ENCODE measurements at places on chromosomes 5 and 9.

GRCh38 chr9:101463397-101463796, 27.8 kb upstream of the ALDOB start:
- no peak for DNase-seq

- no peak for DNase-seq
Observed at GRCh38 chr9:95055851-95056551, 261.5 kb downstream of the FANCC start.

DNA sequence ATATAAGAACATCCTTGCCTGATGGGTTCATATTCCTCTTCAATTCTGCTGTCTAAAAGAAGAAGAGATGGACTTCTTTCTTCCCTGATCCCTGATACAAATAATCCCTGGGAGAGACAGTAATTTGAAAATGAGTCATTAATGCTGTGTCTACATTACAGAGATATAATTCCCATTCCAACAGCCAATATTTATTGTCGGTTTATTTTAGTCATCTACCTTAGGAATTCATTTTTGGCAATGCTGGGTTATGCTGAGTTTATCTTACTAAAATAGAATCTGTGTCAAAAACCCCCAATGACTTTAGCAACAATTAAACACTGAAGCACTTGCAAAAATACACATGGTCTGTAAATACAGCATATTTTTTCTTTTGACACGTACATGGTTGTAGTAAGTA, 23.9 kb downstream of the ZNF474 start:
- no peak for DNase-seq

DNA sequence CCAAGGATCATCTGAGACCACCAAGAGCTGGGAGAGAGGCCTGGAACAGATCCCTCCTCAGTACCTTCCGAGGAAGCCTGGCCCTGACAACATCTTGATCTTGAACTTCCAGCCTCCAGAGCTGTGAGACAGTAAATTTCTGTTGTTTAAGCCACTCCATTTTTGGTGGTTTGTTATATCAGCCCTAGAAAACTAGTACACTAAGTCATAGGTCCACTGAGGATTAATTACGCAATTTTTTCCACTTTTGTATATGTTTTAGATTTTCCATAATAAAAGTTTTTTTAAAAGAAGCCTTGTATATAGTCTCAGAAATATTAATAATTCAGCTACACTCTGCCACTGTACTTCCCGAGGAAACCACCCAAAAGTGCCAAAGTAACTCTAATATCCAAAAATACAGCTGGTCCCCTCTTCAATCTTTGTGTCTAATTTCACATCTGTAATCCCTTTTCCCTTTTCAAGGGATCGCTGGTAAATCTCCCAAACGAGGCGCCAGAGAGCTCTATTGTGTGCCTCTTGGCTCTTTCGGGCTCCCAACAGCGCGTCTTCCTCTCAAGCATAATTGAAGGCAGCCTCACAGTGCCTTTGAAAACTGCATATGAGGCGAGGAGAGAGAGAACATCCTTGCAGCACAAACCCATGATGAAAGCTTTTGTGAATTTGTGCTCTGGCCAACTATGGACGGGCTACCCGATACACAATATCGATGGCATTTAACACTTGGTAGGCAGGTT, 32.7 kb downstream of the PRUNE2 start:
- no peak for DNase-seq

- no peak for DNase-seq
Observed at GRCh38 chr9:78280982-78281668, 15.8 kb upstream of the PSAT1 start.

DNA sequence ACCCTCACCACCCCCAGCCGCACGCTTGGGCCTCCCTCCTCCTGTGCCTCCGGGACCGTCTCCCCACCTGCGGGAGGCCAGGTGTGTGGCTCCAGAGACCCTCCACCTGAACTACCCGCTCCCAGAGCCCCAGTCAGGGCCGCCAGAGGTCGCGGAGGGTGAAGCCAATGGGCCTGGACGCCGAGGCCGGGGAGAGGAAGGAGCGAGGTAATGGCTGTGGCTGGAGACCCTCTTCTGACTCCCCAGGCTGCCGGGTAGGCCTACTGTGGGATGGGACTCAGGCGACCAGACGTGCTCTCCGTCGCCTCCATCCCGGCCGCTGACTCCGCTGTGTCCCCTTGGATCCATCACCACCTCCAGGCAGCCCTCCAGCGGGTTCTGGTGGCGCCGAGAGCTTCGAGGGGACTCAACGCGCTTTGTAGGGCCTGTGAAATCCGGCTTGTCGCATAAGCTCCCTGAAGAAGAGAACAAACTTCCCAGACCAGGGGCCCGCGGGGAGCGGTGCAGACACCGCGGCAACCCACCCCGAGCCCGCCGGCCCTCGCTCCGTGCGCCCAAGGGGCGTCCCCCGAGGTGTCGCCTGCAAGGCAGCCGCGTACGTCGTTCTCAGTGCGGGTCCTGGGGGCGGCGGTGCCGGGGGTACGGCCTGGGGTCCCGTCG, 12.6 kb downstream of the IRX2 start:
- no peak for DNase-seq

GRCh38 chr5:162037431-162037830, 30.1 kb upstream of the GABRG2 start:
- DNase-seq, result no peak

- DNase-seq, result no peak
Observed at GRCh38 chr5:146529984-146530383, 14.0 kb upstream of the GPR151 start.

DNA sequence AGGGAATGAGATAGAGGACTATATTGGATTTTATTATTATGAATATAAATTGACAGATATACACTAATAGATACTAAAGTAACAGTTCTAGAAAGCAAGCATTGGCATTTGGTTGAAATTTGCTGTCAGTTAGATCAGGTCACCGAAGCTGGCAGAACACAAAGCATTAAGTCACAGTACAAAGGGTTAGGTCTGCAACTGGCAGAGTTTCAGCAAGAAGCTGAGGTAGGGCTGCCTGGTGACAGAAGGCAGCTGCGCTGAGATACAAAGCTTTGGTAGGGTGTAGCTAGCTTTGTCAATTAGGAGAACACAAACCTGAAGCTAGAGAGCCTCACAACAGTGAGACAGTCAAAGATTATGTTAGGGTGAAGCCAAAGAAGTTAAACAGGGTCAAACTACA, 6.3 kb upstream of the CSNK1G3 start:
- no peak for DNase-seq

DNA sequence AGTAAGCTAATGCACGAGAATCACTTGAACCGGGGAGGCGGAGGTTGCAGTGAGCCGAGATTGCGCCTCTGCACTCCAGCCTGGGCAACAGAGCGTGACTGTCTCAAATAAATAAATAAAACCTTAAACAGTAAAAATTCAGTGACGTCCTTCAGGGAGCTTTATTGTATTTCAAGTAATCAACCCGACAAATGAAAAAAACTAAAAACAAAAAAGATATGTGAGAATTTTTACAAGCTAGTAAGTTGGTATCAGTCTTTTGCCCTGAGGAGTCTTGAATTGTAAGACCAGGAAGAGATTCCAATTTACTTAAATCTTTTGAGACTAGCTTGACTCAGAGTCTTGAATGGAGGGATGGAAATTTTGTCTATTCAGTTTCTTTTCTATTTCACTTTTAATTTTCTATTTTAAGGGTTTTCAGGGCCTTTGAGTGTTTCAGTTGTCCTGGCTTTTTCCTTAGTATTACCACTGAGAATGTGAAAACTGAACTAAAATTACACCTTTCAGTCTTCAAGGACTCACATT, 126.0 kb upstream of the DHFR start:
- DNase-seq, result no peak

All from kidney glomerular epithelial cell (primary cell).